HuH-7 (cell line): ENCODE measurements at places on chromosomes 4 and X.

- no peak for DNase-seq
These were observed 305.0 kb downstream of the TENM3 start for GRCh38 chr4:182548156-182548555.

DNA sequence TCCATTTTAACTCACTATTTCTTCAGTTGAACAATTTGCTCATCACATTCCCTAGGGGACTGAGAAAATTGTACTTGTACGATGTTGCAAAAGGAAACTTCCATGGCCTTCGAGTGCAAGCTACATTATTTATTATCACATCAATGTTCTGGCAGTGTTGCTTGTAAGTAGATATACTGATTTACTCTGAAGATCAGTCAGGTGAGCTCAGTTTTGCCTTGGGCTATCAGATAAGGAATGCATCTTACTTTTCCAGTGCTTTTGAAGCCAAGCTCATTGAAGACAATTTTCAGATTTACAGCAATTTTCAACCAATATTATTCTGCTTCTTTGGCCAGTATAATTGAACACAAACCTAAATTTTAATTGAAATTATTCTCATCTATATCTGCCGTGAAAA lies 1296.9 kb downstream of the RAPGEF2 start:
- no peak for DNase-seq

DNA sequence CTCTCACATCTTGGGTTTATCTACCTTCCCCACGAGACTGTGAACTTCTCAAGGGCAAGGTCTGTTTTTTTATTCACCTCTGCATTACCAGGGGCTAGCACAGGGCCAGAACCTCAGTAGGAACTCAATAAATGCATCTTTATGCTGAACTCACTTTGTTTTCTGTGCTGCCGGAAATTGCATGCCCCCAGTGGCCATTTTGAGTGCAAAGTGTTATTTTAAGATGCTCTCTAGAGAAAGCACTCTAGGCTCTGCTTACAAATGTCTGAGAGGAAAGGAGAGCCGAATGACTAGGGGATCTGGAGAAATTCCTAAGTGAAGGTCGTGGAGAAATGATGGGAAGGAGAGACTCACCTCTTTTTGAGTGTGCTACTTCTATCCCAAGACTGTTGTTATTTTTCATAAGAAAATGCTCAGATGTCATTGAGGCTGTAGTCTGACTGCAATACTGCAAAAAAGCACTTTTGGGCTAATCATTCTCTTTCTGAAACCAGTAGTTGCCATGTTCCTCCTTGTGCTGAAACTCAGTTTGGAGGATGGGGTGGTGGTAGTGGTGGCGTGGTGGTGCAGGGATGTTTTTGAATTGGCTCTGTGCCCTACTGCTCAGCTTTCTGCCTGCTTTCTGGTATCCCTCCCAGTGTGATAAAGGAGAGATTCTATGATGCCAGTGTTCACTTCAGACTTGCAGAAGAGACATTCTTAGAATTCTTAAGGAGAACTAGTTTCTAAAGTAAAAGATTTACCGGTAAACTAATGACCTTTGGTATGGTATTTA lies 41.3 kb downstream of the DOCK11 start:
- DNase-seq, result peak; percentile 6

- no peak for DNase-seq
These were observed 21.9 kb downstream of the PTTG2 start for GRCh38 chr4:37981844-37982720.

DNA sequence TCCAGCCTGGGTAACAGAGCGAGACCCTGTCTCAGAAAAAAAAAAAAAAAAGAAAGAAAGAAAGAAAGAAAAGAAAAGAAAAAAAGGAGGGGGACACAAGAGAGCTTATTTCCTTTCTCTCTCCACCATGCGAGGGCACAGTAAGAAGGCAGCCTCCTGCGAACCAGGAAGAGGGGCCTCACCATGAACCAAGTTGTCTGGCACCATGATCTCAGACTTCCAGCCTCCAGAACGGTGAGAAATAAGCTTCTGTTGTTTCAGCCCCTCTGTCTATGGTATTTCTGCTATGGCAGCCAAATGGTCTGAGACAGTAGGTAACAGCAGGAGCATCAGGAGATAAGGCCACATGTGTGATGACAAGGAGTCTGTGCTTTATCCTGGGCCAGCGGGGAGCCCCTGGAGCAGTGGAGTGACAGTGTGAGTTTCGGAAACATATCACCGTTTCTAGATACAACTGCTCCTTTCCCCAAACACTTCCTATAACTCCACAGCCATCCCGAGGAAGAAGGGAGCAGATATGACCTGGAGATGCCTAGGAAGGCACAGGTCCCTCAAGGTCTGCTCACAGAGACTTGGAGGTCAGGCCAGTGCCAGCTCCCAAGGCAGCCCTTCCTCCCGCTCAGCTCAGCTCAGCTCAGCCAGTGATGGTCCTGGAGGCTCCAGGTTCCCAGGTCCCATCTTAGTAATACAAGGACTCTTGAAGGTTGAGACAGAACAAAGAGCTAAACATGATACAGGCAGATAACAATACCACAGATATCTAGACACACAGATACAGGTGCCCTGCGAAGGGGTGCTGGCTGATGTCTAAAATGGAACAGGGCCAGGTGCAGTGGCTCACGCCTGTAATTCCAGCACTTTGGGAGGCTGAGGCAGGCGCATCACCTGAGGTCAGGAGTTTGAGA lies 17.7 kb downstream of the JAKMIP1 start:
- no peak for DNase-seq

GRCh38 chr4:18536428-18536827 lies 514.9 kb upstream of the LCORL start:
- peak; percentile 19 for DNase-seq

DNA sequence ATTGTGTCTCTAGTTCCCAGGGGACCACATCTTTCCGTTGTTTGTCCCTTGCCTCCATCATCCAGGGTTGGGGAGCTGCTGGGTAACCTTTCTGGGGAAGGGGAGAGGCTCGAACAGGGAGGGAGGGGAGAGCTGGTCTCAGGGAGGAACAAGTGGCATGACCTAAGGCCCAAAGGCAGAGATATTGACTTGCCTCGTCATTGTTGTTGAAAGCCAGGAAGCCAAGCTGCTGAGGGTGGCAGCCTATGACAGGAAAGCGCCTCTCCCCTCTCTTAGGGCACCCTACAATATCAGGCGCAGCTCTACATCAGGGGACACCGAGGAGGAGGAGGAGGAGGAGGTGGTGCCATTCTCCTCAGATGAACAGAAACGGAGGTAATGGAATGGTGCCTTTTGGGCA lies 20.8 kb downstream of the ZNF185 start:
- DNase-seq, result no peak

DNA sequence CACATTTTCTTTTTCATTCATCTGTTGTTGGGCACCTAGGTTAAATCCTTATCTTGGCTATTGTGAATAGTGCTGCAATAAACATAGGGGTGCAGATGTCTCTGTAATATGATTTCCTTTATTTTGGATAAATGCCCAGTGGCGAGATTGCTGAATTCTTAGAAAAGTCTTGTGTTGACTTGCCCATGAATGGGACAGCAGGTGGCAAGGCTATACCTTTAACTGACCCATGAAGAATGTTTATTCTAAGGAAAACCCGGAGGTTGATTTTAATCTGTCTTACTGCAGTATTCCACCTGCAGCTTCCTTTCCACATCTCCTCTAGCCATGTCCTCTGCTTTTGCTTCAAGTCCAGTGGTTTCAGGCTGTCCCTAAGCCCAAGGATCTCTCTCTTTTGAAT lies 220.6 kb downstream of the SNCA start:
- DNase-seq, result no peak

- no peak for DNase-seq
These were observed 231.9 kb upstream of the CTSO start for GRCh38 chr4:156185514-156186055.

DNA sequence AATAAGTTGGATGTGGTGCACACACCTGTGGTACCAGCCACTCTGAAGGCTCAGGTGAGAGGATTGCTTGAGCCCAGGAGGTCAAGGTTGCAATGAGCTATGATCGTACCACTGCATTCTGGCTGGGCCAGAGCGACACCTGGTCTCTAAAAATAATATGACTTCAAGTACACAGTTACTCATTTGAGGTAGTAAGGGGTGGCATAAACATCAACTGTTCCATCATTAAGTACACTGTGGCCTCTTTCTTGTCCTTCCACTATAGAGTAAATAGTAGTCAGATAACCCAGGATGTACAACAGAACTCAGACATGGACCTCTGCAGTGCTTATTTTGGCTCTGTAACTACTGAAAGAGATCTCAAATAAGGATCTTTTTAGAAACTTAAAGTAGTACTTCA lies 10.6 kb downstream of the FAM9B start:
- no peak for DNase-seq

DNA sequence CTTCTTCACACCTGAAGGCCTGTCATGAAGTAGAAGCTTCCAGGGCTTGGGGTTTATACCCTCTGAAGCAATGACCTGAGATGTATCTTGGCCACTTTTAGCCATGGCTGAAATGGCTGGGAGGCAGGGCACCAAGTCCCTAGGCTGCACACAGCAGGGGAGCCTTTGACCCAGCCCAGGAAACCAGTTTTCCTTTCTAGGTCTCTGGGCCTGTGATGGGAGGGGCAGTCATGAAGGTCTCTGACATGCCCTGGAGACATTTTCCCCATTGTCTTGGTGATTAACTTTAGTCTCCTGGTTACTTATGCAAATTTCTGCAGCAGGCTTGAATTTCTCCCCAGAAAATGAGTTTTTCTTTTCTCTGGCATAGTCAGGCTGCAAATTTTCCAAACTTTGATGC lies 511.0 kb upstream of the KLHL4 start:
- no peak for DNase-seq

- peak; percentile 22 for DNase-seq
These were observed 136.4 kb downstream of the ZNF674 start for GRCh38 chrX:46408553-46409407.

GRCh38 chr4:110361921-110362320 lies 114.0 kb upstream of the ENPEP start:
- DNase-seq, result no peak

GRCh38 chrX:132493095-132493494 lies 4.3 kb upstream of the MBNL3 start:
- no peak for DNase-seq

GRCh38 chr4:1379351-1379781 lies 26.9 kb downstream of the NKX1-1 start:
- no peak for DNase-seq

GRCh38 chr4:8580321-8581093 lies at the start of gene GPR78:
GPR78 (plus strand) TSS chr4:8580392; CDS start chr4:8580983, 591 bp downstream.
- DNase-seq, result peak; percentile 74

- DNase-seq, result no peak
These were observed 49.7 kb downstream of the OTC start for GRCh38 chrX:38402118-38402517.
